ENCODE measurements at places on chromosomes 11 and 22.
A peak's percentile ranks its signal among the peaks of the same experiment; 100 is the strongest.

- peak; percentile 30 for DNase-seq
Observed at GRCh38 chr11:47442514-47442913, 6.4 kb downstream of the RAPSN start.

- DNase-seq, result no peak
Observed at GRCh38 chr11:3877364-3878257, 22.1 kb downstream of the STIM1 start.

DNA sequence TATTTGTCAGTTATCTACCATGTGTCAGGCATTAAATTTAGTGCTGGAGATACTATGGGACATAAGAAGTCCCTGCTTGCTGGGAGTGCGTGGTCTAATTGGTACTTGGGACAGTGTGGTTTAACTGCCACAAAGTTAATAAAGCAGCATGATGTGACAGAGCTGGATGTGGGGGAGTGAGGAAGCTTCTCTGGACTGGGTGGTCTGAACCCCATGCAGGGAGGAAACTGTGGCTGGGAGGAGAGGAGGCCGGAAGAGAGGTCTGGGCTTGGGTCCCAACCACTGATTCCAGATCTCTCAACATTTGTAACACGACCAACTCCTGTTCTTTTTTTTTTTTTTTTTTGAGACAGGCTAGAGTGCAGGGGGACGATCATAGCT lies 37.1 kb downstream of the ST3GAL4 start:
- DNase-seq, result no peak

- DNase-seq, result peak; percentile 72
Observed at GRCh38 chr22:38317122-38317994, at the start of gene CSNK1E. Gene CSNK1E (minus strand): TSS chr22:38317433. CDS start chr22:38314157, 3,276 bp downstream.

DNA sequence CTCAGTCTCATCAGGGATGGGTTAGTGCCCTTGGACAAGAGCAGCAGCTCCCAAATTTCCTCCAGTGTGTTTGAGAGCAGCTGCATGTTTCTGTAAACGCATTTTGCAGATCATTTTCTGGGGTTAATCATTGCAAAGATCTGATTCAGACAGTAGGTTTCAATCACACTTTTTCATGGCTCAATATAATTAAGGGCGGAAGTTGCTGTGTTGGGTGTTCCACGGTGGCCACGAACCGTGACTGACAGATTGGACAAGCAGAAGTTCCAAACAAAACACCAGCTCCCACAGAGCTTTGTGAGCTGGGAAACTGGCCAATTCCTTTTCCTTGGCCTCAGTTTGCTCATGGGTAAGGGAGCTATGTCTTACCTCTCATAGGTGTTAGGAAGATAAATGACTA lies 8.4 kb upstream of the RASSF10 start:
- DNase-seq, result no peak

DNA sequence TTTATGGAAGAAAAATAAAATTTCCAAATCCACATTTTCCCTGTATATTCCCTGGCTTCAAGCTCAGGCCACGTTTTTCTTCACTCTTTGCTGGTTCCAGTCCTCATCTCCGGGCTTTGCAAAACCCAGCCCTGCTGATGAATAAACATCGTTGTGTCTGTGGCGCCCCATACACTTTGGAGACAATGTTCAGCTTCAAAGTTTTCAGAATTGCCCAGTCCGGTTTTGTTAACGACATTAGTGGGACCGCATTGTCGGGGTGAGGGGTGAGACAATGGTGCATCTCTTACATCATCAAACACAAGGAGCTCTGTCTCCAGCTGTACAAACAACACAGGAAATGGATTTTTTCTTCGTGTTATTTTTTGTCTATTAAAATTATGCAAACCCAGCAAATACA lies 53.4 kb upstream of the HTATIP2 start:
- DNase-seq, result peak; percentile 45

GRCh38 chr11:65298131-65298535 lies 16.5 kb upstream of the CDC42EP2 start:
- peak; percentile 58 for DNase-seq

- no peak for DNase-seq
Observed at GRCh38 chr11:119536801-119537200, 113.8 kb upstream of the THY1 start.

DNA sequence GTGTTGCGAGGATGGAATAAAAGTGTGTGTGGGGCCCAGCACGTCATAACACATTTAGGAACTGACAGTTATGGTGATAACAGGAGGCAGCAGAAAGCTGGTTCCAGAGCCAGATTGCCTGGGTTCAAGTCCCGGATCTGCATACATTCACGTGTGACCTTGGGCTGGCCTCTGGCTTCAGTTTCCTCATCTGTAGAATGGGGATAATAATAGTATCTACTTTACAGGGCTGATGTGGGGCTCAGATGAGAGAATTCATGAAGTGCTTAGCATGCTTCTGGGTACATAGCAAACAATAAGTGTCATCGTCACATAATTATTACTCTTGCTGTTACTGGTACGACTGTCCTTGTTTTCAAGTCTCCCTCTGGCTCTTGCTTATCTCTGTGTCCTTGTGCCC lies 97.3 kb downstream of the KIAA1671 start:
- no peak for DNase-seq

DNA sequence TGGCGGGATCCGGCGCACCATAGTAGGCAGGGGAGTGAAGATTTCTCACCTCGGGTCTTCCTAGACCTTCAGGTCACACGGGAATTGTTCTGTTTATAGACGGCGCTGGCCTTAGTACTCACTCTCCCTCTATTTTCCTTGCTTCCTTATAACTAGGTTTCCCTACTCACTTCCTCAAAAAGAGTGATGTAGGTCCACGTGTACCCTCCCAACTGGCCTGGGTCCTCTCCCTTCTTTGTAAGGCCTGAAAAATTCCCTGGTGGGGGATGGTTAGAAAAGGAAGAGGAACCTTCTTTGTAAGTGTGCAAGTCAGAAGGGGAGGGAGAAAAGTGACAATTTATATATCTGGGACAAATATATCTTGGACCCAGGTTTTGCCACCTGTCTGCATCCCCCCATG lies 2.9 kb upstream of the TMEM9B start:
- DNase-seq, result no peak

- no peak for DNase-seq
Observed at GRCh38 chr22:29308791-29309262, 2.4 kb downstream of the GAS2L1 start.

DNA sequence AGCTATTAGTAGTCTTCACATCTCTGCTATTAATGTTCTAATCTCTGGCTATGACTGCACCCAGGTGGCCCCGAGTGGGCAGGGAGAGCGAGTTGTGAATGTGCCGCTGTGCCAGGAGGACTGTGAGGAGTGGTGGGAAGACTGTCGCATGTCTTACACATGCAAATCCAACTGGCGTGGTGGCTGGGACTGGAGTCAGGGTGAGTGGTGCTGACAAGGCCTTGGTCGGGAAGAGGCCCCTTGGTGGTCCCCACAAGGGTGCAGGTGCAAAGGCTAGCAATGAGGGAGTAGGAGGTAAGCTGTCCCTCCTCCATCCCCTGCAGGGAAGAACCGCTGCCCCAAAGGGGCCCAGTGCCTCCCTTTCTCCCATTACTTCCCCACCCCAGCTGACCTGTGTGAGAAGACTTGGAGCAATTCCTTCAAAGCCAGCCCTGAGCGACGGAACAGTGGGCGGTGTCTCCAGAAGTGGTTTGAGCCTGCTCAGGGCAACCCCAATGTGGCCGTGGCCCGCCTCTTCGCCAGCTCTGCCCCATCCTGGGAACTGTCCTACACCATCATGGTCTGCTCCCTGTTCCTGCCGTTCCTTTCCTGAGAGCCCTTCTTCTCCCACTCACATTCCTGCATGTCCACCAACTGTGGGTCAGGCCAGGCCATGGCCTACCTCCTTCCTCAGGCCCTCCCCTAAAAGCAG lies 2.9 kb downstream of the IZUMO1R start:
- no peak for DNase-seq

DNA sequence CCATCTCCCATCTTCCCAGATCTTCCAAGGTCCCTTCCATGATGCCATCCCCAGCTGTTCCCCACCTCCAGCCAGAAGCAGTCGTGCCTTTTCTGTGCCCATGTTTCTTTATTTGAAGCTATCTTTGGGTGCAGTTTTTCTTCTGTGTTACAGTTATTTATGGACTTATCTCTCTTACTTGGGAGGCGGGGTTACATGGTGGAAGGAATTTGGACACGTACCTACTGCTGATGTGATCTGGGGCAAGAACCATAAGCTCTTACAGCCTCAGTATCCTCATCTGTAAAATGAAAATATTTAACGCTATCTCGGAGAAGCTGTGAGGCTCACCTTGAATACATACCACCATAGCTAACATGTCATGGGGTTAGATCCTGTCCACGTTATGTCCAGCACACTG lies 98.9 kb downstream of the ZBTB16 start:
- DNase-seq, result no peak

GRCh38 chr22:17767233-17768065 lies 6.8 kb downstream of the BID start:
- no peak for DNase-seq

DNA sequence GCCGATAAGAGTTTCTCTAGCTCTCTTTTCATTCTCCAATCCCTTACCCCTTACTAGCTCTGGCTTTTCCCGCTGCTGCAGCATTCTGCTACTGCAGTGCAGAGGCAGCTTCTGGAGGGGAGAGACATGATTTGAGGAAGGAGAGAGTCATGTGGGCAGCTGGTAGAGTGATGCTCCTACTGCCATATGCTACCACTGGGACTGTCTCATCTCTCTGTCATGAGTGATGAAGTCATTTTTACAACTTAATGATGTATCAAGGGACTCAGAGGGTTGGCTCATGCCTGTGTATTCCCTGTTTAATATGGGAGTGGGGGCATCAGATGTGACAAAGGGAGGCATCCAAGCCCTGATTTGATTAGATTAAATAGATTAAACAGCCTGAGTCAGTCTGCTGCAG lies 11.3 kb downstream of the SLC17A6 start:
- no peak for DNase-seq

GRCh38 chr11:76280151-76280881 lies 74.0 kb upstream of the WNT11 start:
- no peak for DNase-seq

- no peak for DNase-seq
Observed at GRCh38 chr22:29907753-29908515, 25.0 kb downstream of the MTMR3 start.

GRCh38 chr11:114075891-114076441 lies 16.5 kb downstream of the ZBTB16 start:
- peak; percentile 39 for DNase-seq

DNA sequence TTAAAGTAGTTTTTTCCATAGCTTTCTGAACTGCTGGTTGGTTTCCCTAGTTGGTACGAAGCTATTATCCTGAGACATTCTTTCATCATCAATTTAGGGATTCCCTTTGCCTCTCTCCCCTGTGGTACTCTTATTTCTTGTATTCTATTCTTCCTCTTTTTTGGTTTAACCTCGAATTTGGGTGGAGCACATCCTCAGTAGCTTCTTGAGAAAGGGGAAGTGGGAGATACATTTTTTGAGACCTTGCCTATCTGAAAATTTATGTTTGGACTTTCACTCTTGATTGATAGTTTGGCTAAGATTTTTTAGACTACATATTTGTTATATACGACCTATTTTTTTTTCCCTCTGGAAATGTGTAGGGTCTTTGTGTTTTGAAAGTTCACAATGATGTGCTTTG lies 121.7 kb upstream of the ZBED5 start:
- no peak for DNase-seq

- DNase-seq, result no peak
Observed at GRCh38 chr11:119342362-119343130, 1.9 kb upstream of the C1QTNF5 start.

- DNase-seq, result no peak
Observed at GRCh38 chr11:123603666-123604065, 50.8 kb downstream of the SCN3B start.

DNA sequence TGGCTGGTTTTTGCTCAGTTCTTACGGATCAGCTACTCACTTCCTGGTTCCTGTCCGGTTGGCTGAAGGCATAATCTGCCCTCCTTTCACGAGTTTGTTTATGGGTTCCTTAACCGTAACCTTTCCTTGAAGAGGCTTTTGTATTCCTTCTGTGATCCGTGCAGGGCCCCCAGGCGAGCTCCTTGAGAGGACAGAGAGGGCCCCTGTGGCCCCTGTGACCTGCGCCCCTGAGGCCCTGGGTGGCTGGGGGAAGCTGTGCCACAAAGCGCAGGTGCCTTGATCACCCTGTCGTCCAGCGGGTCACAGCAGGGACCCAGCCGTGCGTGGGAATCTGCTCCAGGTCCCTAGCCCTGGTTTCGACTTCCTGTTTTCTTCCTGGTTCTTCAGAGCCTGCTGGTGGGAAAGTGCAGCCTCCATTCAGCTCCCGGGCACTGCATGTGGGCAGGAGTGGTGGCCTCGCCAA lies 27.8 kb upstream of the FADD start:
- no peak for DNase-seq

- no peak for DNase-seq
Observed at GRCh38 chr22:44411226-44412135, 86.6 kb downstream of the RTL6 start.

DNA sequence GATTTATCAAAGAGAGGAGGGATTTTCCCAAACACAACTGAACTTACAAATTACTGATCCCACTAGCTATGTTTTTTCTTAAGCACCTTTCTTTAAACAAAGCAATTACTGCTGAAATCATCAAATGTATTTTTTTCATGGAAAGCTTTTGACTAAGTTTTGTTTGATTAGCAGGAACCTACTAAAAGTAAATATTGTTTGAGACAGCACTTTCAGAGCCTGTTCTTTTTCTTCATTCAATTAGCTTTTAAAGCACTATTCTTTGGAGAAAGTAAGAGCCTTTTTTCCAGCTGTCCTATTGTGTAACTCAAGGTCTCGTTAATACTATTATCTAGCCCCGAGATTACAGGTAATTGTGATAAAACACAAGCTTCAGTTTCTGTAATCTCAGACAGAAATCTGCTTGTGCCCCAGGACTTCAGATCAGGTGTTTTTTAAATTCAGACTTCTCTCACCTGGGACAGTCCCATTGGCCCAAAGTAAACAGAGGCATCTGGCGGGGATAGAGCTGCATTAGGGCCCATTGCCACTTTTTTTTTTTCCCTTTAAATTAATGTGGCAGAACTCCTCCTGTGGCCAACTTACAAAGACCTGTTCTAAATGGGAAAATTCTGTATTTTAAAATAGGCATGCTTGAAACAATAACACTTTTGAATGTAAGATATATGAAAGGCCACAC lies 11.0 kb downstream of the CSTPP1 start:
- DNase-seq, result no peak

DNA sequence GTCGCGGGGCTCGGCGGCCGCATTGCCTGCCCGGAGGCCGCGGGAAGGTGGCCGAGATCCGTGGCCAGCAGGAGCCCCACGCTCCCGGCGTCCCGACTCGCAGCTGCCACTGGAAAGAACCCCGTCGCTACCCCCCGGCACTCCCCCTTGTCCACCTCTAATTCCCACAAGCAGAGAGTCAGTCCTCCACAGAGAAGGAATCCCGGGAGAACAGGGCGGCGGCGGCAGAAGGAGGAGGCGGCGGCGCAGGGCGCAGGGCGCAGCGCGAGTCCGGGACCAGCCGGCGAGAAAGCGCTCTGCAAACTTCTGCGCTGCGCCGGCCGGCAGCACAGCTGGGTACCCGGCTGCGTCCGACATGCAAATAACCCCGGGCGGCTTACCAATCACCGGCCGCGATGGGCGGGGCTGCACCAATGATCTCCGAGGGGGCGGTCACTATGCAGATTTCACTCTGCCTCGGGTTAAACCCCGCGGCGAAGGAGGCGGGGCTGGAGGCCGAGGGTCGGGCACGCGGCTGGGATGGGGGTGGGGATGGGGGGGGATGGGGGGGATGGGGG lies at the start of gene ABTB2:
TSS of gene ABTB2 (minus strand) at position 310 of the 557 bp plus-strand sequence.
- peak; percentile 96 for DNase-seq

- no peak for DNase-seq
Observed at GRCh38 chr11:65288706-65289536, 25.7 kb upstream of the CDC42EP2 start.

GRCh38 chr22:45692549-45692948 lies 20.9 kb downstream of the ATXN10 start:
- no peak for DNase-seq

- DNase-seq, result no peak
Observed at GRCh38 chr22:40805239-40805638, 13.9 kb downstream of the SLC25A17 start.
